ENCODE measurements at places on chromosomes 2 and 18.

DNA sequence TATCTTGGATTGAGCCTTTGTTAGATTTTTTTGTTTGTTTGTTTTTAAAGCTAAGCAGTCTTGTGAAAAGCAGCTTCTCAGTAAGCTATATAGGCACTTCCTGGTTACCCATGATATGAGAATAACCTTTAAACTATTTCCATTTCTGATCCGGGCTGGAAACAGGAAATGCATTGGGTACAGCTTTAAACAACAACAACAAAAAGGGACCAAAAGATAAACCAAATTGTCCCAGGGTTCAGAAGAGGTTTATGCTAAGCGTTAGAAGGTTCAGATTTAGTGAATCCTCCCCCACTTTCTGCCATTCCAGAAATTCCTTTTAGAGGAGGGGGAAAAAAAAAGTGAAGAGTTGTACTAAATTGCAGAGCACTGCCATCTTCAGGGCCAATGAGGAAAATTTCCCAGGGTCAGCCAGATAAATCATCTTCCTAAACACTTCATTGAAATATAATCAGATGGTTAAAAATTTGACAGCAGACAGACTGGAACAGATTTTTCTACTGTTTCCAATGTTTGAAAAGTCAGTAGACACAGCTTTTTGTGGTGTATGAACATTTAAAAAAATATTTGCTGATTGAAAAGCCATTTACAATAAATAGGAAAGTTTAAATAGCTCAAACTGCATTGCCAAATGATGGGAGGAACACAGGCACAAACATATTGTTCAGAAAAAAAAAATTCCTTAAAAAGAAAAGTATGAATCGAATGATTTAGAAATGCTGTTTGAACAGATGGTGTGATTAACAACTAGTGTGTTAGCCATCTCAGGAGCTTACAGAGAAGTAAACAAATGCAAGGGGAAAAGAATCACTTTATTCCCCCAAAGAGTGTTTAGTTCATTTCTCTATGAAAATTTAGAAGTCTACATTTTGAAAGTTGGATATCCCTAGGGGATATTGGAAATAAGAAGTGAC is 189.9 kb upstream of the TANK start:
- DNase-seq, result no peak

- DNase-seq, result no peak
Observed at GRCh38 chr18:45336448-45336847, 278.8 kb upstream of the SLC14A2 start.

- no peak for DNase-seq
Observed at GRCh38 chr2:47015206-47015605, 99.6 kb upstream of the MCFD2 start.

GRCh38 chr18:23277399-23277798 is 142.1 kb downstream of the CABLES1 start:
- no peak for DNase-seq

GRCh38 chr2:236730393-236730792 is 160.8 kb downstream of the ACKR3 start:
- DNase-seq, result no peak

GRCh38 chr2:121613774-121614173 is 35.5 kb downstream of the CLASP1 start:
- no peak for DNase-seq

DNA sequence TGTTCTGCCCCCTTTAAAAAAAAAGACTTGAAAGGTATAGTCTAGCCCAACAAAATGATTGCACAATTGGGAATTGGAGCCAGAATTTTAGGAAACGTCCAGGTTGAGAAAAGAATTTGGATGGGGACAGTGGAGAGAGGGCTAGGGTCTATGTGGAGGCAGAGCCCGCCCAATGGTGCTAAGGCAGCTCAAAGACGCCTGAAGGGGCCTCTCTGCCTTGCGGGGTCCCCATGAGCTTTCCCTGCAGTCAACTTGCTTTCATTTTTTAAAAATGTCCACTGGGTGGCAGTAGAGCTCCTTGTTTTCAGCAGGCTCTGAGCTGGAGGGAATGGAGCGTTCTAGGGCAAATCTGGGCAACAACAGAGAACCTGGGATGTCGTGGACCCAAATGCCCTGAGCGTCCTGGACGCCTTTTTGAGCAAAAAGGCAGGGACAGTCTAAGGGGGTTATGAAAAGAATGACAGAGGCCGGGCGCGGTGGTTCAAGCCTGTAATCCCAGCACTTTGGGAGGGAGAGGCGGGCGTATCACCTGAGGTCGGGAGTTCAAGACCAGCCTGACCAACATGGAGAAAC is 40.2 kb upstream of the ITM2C start:
- peak; percentile 44 for DNase-seq

GRCh38 chr2:88227446-88227845 is 57.3 kb downstream of the THNSL2 start:
- DNase-seq, result no peak

DNA sequence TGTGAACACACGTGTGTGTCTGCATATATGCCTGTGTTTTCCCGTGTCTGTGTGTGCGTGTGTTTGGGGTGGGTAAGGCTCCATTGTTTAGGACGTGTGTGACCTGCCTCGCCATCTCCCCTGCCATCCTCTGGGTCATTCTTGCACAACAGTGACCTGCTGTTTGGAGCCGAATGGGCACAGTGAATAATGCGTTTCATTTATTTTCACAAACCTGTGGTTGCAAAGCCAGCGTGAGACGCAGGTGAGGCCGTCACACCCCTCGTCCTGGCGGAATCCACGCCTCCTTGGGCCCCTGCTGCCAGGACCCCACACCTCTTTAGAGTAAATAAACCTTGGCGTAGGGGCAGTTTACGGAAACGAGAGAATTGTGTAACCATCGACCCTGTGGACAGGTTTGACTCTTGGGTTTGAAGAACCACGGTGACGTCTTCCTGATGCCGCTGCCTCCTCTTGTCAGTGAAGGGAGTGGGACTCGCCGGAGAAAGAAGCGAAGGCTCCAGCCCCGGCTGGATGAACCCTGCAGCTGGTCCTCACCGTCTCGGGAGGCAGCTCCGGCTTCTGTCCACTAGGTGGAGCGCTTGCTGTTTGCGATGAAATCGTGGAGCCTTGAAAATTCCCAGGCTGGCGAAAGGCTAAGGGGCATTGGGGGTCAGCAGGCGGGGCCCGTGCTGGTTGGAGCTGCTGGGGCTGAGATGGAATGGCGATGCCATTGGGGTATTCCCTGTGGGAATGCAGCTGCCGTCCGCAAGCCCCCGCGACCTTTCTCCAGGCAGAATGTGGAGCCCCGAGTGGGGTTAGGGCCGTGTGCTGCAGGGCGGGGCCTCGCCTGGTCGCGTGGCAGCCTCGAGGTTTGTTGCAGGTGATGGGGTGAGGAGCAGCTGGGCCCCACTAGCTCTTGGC is 81.1 kb downstream of the RTP5 start:
- peak; percentile 74 for DNase-seq

GRCh38 chr2:226790011-226790410 is 9.6 kb downstream of the IRS1 start:
- no peak for DNase-seq

DNA sequence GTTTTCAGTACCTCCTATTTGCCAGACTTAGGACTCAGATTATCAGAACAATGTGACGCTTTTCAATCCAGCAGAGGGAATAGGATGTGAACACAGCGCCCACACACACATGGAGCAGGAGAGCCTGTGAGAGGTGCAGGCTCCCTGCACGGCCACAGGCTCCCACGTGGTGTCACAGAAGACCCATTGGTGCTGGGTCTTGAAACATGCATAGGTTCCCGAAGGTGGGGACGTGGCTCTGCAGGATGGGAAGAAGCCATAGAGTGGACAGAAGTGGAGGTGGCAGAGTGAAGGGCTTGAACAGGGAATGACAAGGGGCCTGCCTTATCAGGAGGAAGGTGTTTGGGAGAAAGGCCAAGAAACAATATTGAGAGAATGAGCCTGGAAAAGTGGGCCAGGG is 78.5 kb upstream of the BCL2L11 start:
- DNase-seq, result no peak

- DNase-seq, result no peak
Observed at GRCh38 chr18:48581206-48581605, 42.4 kb downstream of the CTIF start.

GRCh38 chr18:47560723-47561715 is 309.6 kb upstream of the SKOR2 start:
- no peak for DNase-seq

GRCh38 chr18:2971741-2972552 is 41.0 kb downstream of the LPIN2 start:
- peak; percentile 63 for DNase-seq

- no peak for DNase-seq
Observed at GRCh38 chr2:35973737-35974132, 381.8 kb upstream of the CRIM1 start.

DNA sequence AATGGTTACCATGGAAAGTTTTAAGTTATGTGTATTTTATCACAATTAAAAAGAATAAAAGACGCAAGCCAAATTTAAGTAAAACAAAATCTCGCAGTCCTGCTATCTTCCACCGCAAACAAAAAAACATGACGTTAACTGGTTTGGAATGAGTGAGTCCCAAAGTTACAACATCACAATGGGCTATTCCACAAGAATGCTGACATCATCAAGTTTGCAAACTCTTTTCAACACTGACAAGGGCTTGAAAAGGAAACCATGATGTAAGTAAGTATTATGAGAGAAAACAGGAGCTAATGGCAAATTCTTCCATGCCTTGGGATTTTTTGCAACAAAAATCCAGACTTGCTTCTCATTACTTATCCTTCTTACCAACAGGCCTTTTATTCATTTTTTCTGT is 31.1 kb downstream of the SIGLEC15 start:
- no peak for DNase-seq

DNA sequence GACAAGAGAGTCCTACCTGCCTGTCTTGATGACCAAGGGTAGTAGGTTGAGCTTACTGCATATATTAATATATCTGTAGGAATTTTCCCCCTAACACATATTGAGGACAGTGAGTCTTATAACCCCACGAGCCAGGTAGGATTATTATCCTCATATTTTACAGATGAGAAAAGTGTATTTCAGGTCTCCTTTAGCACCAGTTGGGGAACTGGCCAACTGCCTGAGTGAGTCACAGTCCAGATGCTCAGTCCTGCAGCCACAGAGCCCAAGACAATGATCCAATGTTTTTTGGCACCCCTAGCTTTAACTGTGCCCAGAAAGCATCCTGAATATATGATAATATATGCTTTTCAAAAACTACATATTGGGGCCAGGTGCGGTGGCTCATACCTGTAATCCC is 30.8 kb upstream of the GLS start:
- DNase-seq, result no peak

DNA sequence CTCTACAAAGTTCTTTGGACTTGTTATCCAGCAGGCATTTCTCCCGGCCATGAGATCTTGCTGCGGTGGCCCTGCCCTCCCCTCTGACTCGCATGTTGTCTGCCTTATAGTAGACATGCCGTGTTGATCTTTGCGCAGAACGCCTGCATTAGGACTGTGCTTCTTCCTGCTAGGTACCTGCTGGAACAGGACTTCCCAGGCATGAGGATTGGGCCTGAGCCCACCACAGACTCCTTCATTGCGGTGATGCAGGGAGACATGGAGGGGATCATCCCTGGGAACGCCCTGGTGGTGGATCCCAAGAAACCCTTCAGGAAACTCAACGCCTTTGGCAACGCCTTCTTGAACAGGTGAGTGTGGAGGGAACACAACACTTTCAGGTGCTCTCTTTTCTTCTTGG is 10.1 kb downstream of the EHD3 start:
- DNase-seq, result no peak

DNA sequence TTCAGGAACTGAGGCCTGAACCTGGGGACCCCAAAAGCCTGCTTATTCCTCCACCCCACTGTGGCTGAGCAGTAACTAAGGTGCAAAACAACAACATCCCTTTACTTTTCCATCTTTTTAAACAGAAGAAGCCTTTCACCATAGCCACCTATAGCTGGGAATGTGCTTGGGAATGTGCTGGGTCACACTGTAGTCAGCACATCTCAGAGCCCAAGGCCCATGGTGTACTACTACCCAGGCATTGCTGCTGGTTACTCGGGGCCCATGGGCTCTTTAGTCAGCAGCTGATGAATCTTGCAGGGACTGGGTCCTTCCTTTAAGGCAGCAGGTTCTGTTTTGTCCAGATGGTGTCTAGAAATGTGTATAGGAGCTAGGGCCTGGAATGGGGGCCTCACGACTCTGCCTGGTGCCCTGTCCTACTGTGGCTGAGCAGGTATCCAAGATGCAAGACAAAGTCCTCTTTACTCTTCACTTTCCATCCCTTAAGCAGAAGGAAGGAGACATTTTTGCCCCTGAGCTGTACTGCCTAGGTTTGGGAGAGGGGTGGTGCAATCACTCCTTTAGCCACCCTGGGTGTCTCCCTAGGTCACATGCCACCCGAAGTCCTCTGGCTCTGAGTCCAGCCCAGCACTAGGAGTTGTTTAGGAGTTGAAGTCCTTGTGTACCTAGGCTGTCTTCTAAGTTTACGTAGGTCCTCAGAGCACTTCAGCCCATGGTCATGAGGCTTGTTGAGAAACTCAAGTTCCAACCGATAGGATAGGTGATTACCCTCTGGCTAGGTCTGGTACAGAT is 70.1 kb downstream of the OXER1 start:
- DNase-seq, result no peak

DNA sequence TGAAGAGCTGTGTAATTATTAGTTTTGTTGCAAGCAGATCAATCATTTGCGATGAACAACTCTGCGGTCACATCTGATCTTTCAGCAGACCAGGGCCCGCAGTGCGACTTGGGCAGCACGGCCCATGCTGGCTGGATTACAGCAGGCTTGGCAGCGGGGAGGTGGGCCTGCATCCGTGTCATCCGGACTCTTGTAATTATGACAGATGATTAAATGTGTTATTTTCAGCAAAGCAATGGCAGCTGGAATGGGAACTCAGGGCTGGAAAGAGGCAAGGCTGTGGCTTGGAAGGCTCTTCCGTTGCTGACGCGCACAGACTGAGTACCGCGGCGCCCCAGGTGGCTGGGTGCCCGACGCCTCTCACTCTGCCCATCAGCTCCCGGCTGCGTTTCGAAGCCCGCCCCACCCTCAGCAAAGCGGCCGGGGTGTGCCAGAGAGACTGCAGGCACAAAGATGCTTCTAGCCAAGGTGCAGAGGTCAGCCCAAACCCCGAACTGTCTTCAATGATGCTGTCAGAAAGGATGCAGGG is 397.4 kb upstream of the SALL3 start:
- DNase-seq, result no peak

DNA sequence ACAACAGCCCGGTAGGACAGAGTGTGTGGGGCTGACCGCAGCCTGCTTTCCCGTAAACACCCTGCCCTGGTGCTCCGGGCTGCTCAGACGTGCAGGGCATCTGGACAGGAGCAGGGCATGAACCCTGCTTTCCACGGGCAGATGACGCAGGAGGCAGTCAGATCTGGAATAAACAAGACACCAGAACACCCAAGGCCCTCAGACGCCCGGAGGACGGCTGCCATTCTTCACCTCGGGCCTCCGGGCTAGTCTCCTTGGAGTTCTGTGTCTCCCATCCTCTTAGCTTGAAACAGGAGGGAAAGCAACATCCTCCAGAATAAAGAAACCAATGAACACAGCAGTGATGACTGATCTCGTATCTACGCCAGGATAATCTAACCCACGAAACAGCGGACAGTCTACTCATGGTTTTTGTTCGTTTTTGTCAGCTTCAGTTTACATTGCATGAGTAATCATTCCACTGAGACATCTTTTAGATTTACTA is 7.3 kb downstream of the PXDN start:
- no peak for DNase-seq

DNA sequence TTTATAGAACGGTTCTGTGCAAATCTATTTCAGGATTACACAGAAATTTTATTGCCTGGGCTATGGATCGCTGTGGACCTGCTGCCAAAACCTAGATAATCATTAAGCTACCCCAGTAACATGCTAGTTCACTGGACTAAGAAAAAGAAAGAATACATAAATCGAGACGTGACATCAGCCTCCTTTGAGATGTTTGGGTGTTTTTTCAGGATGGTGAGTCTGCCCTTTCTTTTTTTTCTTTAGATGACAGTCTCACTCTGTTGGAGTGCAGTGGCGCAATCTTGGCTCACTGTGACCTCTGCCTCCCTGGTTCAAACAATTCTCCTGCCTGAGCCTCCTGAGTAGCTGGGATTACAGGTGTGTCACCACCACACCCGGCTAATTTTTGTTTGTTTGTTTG is 52.0 kb downstream of the FHOD3 start:
- DNase-seq, result no peak

Data from activated CD8-positive, alpha-beta memory T cell treated with anti-CD3 and anti-CD28 coated beads, Interleukin-2, amount 50 U/mL, for 4 hours (primary cell).